ENCODE measurements at places on chromosomes 16 and 17.

GRCh38 chr17:38613981-38614779 lies 8.4 kb upstream of the SRCIN1 start:
- DNase-seq: no peak

DNA sequence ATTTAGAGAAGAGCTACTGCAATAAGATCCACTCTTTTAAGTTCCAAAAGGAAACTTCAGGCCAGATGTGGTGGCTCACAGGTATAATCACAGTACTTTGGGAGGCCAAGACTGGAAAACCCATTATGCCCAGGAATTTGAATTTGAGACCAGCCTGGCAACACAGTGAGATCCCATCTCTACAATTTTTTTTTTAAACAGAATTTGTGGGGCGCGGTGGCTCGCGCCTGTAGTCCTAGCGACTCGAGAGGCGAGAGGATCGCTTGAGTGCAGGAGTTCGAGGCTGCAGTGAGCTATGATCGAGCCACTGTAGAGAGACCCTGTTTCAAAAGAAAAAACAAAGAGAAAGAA lies 793 bp downstream of the COG7 start:
- no peak for DNase-seq

GRCh38 chr17:75542229-75542628 lies 16.7 kb downstream of the LLGL2 start:
- no peak for DNase-seq

- no peak for DNase-seq
Measured at GRCh38 chr16:66227766-66228530, 138.5 kb upstream of the CDH5 start.

- DNase-seq: no peak
Measured at GRCh38 chr16:69309316-69309715, 1.8 kb upstream of the VPS4A start.

DNA sequence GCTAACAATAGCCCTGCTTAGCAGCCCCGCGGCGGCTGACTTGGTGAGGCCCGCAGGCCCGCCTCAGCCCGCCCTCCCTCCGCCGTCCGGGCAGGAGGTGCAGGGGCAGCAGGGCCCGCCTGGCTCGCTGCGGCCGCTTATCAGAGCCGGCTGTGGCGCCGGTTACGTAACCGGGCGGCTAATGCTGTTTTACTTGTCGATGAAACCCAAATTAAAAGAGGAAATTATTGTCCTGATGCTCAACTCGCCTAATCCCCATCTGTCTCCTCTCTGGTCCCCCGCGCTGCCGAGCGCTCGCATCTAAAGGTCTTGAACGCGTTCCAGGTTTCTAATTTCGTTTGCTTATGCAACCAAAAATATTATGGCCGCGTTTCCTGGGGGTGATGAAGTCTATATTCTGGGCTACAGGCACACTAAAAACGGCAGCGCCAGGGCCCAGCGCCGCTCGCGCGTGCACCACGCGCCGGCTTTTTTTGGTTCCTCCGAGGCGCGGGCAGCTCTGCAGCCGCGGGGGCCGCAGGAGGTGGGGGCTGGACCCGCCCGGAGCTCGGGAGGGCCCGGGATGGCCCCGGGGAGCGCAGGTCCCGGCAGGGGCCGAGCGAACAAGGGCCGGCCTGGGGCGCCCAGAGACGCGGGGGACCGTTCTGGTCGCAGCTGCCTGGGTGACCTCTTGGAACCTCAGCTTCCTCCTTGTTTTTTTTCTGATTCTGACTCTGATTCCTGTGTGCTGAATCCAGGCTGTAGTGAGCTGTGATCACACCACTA lies 65.2 kb upstream of the TOB1 start:
- peak; percentile 84 for DNase-seq

DNA sequence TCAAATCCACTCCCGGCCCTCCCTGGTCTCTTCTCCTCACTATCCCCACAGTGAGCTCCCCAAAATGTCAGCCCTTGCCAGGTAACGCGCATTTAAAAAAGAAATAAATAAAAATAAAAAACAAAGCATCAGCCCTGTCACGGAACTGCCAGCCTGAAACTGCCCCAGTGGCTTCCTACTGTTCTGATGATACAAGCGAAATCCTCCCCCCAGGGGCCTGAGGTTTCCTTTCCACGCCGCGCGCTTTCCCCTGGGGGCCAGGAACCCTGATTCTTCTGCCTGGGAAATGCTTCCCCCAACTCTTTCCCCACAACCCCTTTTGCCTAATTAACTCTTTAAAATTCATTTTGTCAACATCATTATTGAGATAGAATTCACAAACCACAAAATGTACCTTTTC lies 12.2 kb upstream of the RPH3AL start:
- no peak for DNase-seq

DNA sequence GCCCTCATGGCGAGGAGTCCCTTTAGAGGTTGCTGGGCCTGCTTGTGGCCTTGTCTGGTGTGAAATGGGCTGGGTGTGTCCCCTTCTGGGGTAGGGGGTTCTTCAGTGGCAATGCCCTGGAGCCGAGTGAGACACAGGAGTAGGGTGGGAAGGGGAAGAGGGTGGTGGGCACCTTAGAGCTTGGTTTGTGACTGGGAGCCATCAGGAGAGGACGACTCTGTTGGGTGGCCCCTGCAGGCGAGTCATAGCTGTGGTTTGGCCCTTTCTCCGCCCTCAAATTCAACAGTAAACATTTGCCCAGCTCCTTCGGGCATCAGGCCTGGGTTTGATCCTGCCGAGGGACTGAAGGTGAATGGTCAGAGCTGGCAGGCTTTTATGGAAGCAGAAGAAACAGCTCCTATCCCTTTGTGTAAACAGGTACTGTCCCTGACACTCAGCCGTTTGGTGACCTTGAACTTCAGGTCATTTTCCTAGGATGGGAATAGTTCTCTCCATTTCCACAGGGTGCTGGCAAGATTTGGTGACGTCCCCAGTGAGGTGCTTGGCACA lies 2.9 kb downstream of the E4F1 start:
- DNase-seq: no peak

GRCh38 chr17:76063875-76064546 lies 8.3 kb downstream of the SRP68 start:
- DNase-seq: no peak

GRCh38 chr16:7315813-7316212 lies 16.8 kb upstream of the RBFOX1 start:
- DNase-seq: no peak

GRCh38 chr17:34024806-34025551 lies 230.1 kb upstream of the CCL2 start:
- no peak for DNase-seq

- DNase-seq: no peak
Measured at GRCh38 chr16:10868596-10869469, 8.2 kb upstream of the CIITA start.

DNA sequence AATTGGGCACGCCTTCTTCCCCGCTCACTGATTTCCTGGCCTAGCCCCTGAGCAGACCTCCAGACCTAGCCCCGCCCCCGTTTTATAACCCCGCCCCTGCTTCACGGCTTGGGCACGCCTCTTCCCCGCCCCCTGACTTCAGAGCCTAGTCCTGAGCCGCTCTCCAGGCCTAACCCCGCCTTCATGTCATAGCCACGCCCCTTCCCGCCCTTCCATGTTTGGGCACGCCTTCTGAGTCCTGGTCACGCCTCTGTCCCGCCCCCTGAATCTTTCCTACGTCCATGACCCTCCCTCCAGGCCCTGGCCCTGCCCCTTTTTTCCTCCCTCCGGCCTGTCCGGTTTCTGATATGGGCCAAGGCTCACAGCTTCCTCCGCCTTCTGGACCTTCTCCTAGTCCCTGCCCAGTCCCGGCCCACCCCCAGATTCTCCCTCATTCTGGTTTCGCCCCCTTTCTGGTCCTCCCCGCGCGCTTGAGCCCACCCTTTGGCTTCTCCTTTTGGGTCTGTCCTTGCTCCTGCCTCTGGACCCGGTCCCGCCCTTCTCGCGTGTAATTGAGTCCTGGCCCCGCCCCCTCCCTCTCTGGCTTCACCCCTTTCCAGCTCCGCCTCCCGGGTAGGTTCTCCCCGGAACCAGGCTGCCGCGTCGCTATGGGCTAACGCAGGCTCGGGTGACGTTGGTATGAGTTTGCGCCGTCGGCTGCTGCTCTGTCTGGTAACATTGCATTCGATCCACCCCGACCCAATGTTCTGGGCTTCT lies 15.1 kb upstream of the EEF2K start:
- peak; percentile 99 for DNase-seq

DNA sequence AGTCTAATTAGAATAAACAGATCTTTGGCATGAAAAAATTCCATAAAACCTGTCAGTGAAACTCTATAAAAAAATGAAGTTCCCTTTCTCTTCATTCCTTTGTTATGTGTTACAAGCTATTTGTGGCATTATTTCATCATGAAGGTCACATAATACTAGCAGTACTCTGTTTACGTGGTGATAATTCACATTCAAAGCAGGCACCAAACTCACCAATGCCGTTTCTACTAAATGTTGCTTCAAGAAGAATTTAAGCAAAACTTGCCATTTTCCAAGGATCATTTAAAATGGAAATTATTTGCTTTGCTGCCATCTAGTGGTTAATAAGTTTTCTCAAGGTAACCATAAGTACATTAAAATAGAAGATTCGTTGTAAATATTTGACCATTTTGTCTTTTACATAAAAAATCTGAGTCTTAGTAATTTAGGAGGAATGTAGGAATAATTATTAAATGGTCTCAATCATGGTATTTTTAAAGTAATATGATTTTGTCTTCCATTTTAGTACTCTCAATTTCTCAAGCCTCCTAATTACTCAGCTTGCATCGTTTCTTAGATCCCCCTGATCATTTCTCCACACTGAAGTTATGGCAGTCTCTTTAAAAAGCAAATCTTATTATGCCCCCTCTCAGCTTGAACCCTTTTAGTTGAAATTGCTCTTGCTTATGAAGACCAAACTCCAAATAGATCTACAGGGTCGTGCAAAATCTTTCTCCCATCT lies 80.8 kb downstream of the OMG start:
- peak; percentile 96 for DNase-seq

GRCh38 chr17:48121923-48122664 lies 14.5 kb downstream of the SNX11 start:
- no peak for DNase-seq

GRCh38 chr16:48596326-48596725 lies 13.7 kb downstream of the N4BP1 start:
- DNase-seq: no peak

GRCh38 chr17:14790521-14790920 lies 474.6 kb downstream of the PMP22 start:
- DNase-seq: peak; percentile 26

DNA sequence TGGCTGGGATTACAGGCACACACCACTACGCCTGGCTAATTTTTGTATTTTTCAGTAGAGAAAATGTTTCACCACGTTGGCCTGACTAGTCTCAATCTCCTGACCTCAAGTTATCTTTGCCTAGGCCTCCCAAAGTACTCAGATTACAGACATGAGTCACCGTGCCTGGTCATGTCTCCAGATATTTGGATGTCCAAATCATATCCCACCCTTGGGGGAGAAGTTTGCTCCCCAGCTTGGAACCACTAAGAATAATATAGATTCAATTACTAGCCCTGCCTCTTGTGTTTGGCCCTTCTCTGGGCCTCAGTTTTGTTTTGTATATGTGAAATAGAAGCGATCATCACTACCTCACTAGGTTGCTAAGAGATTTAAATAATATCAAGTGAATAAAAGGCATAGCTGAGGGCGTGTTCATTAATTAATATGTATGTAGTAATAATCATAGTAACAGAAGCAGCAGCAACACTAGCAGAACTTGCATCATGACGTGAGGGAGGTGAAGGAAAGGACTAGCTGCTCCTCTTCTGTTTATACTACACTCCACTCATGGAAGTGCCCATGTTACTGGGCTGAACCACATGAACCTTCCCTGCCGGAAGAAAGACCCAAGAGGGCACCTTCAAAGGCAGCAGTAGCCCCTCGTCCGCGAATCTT lies 253.6 kb upstream of the XYLT1 start:
- DNase-seq: peak; percentile 14

DNA sequence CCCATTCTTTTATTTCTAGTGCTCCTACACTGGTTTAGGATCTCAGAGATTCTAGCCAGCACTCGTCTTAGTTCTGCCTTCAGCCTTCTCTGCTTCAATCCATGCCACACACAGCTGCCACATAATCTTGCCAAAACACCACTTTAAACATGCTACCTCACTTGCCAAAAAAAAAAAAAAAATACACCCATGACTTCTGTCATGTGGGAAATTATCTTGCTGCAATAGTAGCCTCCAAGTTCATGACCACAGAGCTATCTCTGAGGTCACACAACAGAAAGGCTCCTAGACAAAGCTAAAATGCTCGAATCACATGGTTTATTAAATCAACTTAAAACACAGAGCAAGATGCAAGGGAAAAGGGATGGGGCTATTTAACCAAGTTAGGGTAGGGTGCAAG lies 18.1 kb downstream of the FZD2 start:
- peak; percentile 29 for DNase-seq

GRCh38 chr17:46045639-46046038 lies 46.6 kb downstream of the STH start:
- DNase-seq: no peak

DNA sequence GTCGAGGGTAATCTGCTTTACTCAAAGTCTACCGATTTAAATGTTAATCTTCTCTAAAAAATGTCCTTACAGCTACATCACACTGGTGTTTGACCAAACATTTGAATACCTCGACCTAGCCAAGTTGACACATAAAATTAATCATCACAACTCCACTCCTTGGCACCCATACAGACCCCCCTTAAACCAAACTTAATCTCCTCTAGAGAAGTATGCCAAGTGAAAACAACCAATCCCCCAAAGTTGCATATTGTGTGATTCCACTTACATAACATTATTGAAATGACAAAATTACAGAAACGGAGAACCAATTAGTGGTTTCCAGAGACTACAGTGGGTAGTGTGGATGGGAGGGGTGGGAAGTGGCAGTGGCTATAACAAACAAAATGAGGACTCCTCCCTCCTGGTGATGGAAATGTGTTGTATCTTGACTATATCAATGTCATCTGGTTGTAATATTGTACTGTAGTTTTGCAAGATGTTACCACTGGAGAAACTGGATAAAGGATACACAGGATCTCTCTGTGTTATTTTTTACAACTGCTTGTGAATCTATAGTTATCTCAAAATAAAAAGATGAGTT lies 39.4 kb downstream of the CAPNS2 start:
- DNase-seq: peak; percentile 72

GRCh38 chr16:56635441-56635967 lies 3.0 kb upstream of the MT1A start:
- DNase-seq: no peak

- DNase-seq: peak; percentile 22
Measured at GRCh38 chr16:83682116-83682867, 125.5 kb upstream of the HSBP1 start.

DNA sequence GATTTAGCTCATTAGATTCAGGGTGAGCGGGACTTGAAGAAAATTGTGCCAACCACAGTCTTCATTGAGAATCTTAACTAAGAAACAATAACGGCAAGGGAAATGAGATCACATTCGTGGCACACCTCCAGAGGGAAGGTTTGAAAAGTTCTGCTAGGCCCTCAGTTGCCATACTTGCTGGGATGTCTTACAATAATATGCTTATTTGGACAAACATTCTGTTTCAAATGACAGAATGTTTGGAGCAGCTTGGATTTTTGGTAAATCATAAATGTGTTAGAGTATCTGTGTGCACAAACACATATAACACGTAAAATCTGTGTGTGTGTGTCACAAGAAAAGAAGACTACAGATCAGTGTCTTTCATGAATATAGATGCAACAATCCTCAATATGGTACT lies 24.6 kb upstream of the TEKT3 start:
- no peak for DNase-seq

All from AG10803 (cell line).